ENCODE measurements at places on chromosomes 5 and 9. TPM values are rescaled to one million over a fixed set of nuclear protein-coding genes. Genes with fewer than 3 reads are reported as not detected.

DNA sequence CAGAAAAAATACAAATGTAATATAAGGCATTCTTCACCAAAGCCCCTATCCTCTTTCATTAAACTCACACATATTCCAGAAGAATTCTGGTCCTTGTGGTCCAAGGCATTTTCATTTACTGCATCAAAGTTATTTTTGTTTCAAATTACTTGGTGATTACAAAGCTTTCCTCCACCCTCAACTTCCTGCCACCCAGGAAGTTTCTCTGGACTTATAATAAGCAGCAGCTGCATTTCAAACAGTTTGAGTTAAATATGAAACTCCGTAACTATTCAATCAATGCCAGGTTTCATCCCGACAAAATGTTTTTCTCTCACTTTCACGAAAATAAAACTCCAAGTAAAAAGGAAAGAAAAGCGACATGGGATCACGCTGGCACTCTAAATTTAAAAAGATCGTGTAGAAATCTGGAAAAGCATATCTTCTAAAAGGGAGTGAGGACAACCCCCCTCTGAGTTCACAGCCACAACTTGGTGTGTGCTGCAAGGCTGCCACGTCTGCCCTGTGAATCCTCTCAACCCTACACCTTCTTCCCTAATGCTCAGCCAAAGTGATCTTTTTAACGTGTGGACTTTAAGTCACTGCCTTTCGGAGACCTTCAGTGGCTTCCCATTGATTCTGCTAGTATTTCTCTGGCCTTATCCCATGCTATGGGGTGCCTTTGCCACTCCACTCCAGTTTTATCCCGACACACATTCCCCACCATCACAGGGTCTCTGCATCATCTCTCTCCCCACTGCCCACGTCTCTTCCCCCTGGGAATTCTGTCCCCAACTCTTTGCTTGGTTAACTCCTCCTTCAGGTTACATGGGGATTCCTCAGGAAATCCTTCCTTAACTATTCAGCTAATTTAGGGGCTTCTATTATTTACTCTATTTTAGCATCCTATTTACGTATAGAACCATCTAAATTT is 91.1 kb upstream of the CER1 start:
- no peak for DNase-seq

DNA sequence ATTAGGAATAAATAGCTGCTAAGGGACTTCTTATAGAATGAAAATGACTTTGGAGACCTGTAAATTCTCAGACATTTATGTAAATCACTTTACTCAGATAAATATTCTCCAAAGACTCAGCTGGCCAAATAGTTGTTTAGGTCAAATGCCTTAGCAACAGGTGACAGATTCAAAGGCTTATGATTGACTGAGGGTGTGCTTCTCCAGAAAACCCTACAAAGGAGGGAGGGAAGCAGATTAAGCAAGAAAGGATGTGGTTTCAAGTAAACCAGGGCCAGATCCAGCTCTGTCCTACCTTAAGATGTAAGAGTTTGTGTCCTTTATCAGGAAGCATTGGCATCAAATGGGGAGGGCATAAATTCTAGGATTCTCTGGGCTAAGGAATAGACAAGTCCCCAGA is 433.0 kb downstream of the TLE1 start:
- no peak for DNase-seq

DNA sequence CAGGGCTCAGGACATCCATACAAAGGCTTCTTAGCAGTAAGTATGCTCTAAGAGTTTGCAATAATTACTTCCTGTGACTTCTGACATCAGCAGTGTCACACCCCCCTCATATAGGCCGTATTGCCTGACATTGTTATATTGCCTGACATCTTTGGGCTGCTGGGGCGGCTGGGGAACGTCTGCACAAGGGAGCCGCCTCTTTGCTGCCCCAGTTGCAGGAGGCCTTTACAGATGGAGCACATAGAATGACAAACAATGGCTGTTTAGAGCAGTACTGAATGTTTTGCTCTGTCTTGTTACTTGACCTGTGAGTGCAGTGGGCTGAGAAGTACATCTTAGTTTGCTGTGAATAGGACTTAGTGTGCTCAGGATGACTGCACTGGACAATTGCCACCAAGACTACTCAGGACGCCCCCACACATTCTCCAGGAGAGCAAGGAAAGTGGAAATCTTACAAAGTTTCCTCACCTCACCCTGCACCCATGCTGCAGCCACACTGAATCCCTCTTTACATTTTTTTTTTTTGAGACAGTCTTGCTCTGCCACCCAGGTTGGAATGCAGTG is 65.4 kb upstream of the SPOCK1 start:
- peak; percentile 31 for DNase-seq

Gene C9orf152
- 0.35 TPM for polyA plus RNA-seq

Gene PCDHB6
- 3.2 TPM for polyA plus RNA-seq

Data from right renal cortex interstitium (tissue), 3 donors.